ENCODE measurements at places on chromosomes 7 and 10. TPM values are rescaled to one million over a fixed set of nuclear protein-coding genes. Genes with fewer than 3 reads are reported as not detected.

ENKUR gene
- not detected for total RNA-seq

GRM8 gene
- total RNA-seq: 1.5 TPM

RSBN1L gene
- 17.2 TPM for total RNA-seq

MSMB gene
- total RNA-seq: not detected

CYP3A4 gene
- not detected for total RNA-seq

EVX1 gene
- total RNA-seq: 0.51 TPM

DNA sequence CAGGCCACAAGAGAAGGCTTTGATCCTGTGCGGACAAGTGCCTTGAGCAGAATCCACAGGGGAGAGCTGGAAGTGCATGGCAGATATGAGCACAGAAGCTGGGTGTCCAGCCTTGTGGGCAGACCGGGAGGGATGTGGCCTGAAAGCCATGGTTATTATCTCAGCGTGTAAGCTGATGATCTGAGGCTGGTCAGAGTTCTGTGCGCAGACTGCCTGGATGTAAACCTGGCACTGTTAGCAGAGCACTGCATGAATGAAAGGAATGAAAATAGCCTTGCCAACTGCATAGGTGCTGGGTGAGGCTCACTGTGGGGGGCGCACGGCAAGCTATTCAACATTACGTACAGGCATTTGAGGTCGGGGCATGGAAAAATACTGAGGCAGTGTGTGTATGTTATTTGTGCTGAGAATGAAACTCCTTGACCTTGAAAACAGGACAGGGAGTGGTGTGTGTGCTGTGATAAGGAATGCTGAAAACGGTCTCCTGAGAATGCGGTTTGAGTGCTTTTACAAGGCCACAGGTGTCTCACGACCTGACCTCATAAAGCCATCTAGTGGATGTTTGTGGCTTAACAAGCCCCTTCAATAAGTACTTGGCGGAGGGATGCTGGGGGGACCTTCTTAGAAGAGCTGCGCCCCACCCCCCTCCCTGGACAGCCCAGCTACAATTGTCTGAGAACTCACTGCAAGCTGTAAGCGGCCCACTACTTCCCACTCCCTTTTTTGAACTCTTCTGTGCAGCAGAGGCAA, 18.7 kb downstream of the AKR1C1 start:
- peak; percentile 21 for DNase-seq

GRCh38 chr7:8274589-8274988, 12.6 kb upstream of the ICA1 start:
- DNase-seq: no peak

DNA sequence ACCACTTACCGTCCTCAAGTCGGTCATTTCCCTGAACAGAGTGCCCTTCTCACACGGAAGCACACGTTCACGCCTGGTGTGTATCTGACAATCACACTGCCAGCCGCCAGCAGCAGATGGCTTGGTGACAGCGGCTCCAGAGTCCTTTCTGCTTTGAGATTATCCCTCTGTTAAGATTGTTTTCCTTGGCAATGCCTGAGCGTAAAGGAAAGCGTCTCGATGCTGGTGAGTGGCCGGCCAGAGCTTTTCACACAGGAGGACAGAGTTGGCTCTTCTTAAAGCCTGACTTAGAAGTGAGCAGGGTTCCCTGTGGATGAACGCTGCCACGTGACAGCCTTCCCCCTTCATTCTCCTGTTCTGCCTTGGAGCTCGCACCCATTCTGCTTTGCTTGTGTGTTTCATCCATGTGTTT, 22.1 kb upstream of the PRKAR1B start:
- no peak for DNase-seq

- DNase-seq: no peak
Measured at GRCh38 chr7:113087071-113087998, 708 bp upstream of the GPR85 start.

- no peak for DNase-seq
Measured at GRCh38 chr10:76047521-76047920, 616.1 kb downstream of the LRMDA start.

GRCh38 chr7:82375129-82375528, 68.4 kb downstream of the CACNA2D1 start:
- no peak for DNase-seq

DNA sequence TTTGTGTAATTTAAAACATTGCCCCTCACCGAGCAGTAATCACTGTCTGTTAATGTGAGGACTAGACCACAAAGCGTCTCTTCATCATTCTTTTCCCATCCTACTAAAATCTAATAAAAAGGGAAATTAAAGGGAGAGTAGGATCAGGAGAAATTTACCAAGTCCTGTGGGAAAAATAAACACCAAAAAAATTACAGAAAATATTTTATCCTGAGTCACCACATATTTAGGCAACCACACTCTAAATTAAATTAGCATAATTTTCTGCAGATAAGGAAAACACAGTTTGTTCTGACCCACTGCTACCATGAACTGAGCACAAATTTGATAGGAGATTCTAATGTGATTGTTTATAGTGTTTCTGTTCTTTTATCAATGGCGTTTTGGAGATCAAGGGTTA, 49.3 kb downstream of the CCDC6 start:
- no peak for DNase-seq

GRCh38 chr7:110646804-110647203, 444.1 kb upstream of the LRRN3 start:
- no peak for DNase-seq

- DNase-seq: no peak
Measured at GRCh38 chr7:13603661-13604060, 385.8 kb downstream of the ETV1 start.

GRCh38 chr10:68586606-68587305, 26.6 kb downstream of the TET1 start:
- DNase-seq: no peak

DNA sequence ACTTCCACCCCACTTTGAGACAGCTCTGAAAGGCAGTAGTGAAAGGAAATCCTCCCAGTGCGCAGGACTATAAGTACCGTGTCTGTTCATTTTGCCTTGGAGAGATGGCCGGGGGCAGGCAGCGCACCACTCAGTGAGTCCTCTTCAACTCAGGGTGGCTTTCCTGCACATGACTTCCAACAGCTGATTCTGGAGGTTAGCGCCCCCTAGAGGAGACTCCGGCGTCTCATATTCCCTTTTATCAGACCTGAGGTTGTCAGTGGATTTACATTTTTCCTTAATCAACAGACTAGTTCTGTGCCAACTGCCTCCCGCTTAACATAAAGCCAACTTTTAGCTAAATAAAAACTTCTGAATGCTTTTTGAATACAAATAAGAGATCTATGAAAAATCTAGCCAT, 101.0 kb downstream of the HERPUD2 start:
- DNase-seq: peak; percentile 47

DNA sequence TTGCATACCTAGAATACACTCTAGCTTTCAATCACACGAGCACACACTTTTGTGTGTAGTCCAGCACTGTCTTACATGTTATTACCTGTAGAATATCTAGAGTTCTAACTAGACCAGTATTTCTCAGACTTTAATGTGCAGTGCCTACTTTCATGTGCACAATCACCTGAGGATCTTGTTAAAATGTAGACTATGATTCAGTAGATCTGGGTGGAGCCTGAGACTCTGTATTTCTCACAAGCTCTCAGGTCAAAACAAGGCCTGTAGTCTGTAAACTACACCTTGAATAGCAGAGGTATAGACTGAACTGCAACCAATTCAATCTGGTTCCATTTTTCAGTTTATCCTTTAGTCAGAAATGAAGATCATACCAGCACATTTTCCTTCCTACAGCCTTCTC, 11.1 kb downstream of the IFIT2 start:
- DNase-seq: no peak

DNA sequence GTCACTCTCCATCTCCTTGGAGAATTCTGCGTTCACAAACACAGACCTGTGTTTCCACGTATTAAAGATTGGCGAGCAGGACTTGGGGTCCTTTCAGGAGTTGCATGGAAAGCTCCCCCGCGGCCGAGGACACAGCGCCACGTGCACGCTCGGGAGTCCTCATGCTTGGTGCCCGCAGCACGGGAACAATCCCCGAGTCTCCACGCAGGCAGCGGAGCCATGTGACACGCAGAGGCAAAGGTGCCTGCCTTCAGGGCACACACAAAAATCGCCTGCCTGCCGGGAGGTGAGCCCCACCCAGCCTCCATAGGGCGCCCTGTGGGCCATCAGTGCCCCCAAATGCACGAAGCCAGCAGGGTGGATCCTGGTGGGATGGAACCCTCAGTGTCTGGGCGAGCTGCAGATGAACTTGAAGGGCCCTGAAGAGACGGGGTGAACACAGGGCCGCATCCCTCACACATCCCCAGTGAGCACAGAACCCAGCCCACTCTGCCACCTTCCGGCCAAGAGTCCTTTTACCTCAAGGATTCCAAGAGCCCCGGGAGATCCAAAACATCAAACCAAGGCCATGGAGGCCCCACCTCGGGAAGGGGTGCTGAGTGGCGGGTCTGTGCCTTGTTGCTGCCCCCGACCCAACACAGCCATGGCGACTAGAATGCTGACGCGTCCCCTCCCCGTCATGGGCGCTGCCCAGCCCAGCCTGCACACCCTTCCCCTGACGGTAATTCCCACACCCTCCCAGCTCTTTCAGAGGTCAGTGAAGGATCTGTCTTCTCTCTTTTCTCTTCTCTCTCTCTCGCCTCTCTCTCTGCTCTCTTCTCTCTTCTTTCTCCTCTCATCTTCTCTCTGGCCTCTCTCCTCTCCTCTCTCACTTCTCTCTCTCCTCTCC, 55.9 kb downstream of the CFAP46 start:
- no peak for DNase-seq

- no peak for DNase-seq
Measured at GRCh38 chr10:44178856-44179255, 206.0 kb downstream of the CXCL12 start.
